NCI-H2081 (cell line): ENCODE measurements at places on chromosomes 11 and 22.

DNA sequence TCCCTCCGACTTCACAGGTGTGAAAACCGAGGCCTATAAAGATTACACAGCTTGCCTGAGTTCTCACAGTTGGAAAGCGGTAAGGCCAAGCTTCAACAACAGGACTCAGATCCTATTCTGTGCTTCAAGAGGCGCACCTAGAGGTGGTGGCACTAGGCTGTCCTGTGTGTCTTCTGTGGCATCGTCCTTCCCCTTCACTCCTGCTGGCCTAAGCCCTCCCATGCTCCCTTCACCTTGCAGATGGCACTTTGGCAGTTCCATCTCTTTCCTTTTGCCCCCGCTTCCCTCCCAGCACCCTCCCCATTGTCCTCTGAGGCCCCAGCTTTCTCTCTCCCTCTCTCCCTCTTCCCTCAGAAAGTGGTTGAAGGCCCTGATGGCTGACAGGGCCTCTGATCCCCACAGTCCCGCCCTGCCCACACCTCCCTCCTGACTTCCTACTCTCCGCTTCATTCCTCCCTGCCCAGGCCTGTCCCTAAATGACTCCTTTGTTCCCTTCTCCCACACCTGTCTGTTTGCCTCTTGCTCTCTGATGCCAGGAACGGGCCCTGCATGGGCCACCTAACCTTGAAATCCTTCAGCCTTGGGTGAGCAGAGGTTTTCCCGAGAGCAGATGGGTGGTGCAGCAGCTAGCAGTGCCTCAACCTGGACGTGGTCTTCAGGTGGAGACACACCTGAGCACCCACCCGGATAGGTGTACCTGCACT, 5.8 kb downstream of the TRIM29 start:
- DNase-seq, result peak; percentile 10

DNA sequence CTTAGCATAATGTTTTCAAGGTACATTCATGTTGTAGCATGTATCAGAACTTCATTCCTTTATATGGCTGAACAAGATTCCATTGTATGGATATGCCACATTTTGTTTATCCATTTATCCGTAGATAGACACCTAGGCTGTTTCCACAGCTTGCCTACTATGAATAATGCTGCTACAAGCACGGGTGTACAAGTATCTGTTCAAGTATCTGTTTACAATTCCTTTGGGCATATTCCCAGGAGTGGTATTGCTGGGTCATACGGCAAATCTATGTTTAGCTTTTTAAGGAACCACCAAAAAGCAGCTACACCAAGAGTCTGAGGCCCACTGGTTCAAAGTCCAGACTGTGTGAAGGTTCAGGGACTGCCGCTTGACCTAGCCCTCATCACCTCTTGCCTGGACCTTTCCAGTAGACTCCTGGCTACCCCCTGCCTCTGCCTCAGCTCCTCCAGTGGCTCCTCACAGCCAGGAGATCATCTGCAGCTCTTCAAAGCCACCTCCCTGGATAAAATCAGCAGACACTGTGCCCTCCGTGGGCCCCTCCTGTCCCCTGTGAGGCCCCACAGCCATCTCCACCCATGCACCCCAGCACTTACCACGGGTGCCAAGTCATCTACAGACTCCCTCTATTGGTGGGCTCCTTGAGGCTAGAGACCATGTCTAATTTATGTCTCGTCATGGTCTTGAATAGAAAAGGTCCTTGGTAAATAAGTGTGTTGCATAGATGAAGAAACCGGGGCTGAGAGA, 160.3 kb downstream of the MN1 start:
- DNase-seq, result no peak

- no peak for DNase-seq
Measured at GRCh38 chr22:31954535-31955523, 10.5 kb downstream of the YWHAH start.

GRCh38 chr11:102709201-102709945, 3.8 kb upstream of the MMP27 start:
- DNase-seq, result no peak

DNA sequence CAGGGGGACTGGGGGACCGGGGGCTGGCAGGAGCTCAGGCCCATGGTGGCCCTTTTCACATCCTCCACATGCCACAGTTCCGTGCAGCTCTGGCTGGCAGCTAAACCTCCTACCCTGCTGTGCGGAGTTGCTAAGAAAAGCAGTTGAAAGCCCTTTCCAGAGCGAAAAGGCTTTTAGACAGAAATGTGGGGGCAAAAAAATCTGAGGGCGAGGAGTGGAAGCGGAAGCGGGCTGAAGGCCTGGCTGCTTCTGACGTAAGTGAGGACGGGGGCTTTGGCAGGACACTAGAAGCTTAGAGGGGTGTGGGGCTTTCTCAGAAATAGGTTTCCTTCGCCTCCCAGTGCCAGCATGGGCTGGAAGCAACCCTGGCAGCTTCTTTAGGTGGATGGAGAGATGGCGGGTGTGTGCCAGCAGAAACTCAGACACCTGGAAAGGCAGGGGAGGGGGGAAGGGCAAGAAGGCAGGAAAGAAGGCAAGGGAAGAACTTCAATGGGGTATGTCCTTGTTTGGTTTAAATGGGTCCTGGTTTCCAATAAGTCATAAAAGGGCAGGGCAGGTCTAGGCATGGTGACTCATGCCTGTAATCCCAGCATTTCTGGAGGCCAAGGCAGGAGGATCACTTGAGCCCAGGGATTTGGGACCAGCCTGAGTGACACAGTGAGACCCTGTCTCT, 11.2 kb upstream of the DGKZ start:
- DNase-seq, result no peak

GRCh38 chr11:65651589-65652510, 10.9 kb downstream of the RELA start:
- no peak for DNase-seq

GRCh38 chr11:121292495-121293287, at the start of gene SC5D:
Gene SC5D (plus strand): TSS chr11:121292771. CDS start chr11:121303376, 10,605 bp downstream.
- DNase-seq, result peak; percentile 97

GRCh38 chr11:71977743-71978418, 20.8 kb upstream of the IL18BP start:
- peak; percentile 59 for DNase-seq

GRCh38 chr11:83069441-83070043, 2.2 kb downstream of the RAB30 start:
- DNase-seq, result no peak

DNA sequence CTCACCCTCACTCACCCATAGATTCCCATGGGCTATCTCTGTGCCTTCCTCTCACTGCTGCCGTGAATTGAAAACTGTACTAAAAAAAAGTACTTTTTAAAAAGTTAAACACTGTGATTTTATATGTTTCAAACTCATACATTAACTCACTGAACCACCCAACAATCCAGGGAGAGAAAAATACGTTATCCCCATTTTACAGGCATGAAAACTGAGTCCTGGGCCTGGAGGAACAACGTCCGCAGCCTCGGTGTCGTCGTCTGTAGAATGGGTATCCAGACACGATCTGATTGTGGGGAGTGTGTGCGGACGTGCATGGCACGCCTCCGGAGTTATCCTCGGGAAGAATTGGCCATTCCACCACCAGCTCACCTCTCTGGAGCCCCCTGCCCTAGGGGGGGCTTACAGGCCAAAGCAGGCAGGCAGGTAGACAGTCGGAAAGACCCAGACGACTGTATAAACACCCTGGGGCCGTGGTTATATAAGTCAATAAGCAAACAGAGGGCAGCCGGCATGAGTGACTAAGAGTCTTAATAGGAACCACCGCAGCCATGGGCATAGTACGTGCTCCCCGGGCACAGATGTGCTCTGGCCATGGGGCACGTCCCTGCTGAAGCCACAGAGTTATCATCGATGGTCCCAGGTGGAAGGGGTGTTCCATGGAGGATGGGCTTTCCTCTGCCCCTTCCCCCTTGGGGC, 7.1 kb upstream of the PDGFB start:
- DNase-seq, result no peak

GRCh38 chr11:2327032-2327431, 25.2 kb downstream of the TSPAN32 start:
- no peak for DNase-seq

GRCh38 chr22:46072981-46073682, 77.2 kb upstream of the PPARA start:
- DNase-seq, result no peak

GRCh38 chr22:35436421-35436820, 36.5 kb downstream of the MCM5 start:
- DNase-seq, result no peak

DNA sequence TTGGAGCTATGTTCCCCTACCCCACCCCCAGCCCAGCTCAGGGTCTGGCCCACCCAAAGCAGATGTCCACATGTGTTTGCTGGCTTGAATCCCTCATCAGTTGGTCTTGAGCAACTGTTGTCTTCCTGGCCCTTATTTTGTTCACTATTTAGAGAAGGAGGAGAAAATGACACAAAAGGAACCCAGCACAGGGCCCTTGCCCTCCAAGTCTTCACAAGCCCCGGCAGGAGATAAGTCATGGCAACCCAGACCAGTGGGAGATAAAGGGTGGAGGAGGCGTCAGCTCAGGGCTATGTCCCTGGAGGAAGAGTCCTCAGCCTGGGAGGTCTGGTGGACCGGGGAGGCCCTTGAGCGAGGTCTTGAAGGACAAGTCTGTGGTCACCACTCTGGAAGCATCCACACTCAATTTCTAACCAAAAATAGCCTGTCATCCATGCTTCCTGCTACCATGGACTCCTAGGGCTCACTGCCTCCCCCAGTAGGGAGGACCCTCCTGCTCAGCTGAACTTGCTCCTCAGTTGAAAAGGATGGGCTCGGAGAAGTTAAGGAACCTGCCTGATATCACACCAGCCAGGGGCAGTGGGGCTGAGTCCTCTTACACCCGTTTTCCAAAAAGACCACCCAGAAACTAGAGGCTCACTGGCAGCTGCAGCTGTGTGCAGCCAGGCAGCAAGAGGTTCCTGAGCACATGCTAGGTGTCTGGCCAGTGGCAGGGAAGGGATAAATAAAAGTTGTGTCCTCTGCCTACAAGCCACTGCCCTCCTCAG, 1.8 kb upstream of the RAB3IL1 start:
- no peak for DNase-seq

GRCh38 chr11:66880496-66881450, 23.9 kb downstream of the LRFN4 start:
- peak; percentile 93 for DNase-seq

DNA sequence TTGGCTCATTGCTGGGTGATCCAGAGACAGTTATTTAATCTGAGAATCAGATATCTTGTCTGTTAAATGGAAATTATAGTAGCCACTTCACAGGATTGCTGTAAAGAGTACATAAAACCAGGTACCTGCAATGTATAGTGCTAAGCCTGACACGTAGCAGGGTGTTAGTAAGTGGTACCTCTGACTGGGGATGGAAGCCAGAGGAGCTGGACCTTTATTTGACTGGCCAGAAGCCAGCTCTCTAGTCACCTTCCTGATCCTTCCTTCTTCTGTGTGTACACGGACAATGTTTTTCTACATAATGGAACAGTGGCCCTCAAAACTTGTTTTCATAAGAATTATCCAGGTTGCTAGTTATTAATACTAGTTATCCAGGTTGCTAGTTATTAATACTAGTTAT, 25.5 kb upstream of the EHF start:
- DNase-seq, result no peak

GRCh38 chr11:78647266-78647915, 72.7 kb upstream of the NARS2 start:
- no peak for DNase-seq

- no peak for DNase-seq
Measured at GRCh38 chr11:31449040-31449439, 60.4 kb downstream of the IMMP1L start.

DNA sequence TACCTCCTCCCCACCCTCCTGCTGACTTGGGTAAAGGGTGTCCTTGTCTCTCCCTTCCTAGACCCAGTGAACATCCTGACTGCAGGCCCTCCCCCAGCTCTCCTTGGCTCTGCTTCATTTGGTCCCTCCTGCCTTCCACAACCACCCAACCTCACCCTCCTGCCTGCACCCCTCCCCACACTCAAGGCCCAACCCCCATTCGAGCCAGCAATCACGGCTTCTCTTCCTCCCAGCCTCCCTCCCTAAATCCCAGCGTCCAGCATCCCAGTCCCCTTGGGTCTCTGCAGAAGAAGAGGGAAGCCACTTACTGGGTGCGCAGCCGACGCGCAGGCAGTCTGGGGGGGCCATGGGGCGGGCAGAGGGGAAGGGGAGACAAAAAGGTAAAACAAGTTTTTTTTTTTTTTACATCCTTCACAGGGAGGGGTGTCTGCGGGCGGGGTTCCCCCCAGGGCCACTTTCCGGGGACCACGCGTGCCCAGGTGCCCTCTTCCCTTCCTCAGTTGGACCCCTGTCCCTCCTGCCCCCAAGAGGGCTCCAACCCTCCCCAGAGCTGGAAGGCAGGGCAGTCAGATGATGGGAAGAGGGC, 62.5 kb downstream of the SLC22A12 start:
- no peak for DNase-seq

- DNase-seq, result no peak
Measured at GRCh38 chr11:72832301-72833082, 18.3 kb downstream of the ATG16L2 start.

DNA sequence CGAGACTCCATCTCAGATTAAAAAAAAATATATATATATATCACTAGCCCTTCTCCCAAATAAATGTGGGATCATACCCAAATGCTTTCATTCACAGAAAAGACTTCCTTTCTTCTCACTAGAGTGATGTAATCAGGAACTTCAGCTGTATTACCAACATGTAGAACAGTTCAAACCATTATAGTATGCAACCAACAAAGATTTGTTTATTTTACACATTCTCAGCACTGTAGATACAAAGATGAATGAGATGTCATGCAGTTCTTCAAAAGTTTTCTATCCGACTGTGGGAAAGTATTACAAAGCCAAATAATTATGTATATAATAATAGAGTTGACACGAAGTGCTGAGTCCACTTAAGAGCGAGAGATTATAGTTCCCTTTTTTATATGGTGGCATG, 22.2 kb upstream of the ZNF143 start:
- no peak for DNase-seq

DNA sequence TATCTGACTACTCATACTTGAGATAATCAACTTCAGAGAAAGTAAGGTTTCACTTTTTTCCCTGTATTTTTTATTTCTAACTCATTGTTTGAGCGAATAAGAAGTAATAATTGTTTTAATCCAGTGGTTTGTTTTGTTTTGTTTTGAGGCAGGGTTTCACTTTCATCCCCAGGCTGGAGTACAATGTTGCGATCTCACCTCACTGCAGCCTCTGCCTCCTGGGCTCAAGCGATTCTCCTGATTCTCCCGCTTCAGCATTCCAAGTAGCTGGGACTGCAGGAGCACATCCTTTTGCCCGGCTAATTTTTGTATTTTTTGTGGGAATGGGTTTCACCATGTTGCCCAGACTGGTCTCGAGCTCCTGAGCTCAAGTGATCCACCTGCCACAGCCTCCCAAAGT, 8.6 kb downstream of the GTF2H1 start:
- no peak for DNase-seq

DNA sequence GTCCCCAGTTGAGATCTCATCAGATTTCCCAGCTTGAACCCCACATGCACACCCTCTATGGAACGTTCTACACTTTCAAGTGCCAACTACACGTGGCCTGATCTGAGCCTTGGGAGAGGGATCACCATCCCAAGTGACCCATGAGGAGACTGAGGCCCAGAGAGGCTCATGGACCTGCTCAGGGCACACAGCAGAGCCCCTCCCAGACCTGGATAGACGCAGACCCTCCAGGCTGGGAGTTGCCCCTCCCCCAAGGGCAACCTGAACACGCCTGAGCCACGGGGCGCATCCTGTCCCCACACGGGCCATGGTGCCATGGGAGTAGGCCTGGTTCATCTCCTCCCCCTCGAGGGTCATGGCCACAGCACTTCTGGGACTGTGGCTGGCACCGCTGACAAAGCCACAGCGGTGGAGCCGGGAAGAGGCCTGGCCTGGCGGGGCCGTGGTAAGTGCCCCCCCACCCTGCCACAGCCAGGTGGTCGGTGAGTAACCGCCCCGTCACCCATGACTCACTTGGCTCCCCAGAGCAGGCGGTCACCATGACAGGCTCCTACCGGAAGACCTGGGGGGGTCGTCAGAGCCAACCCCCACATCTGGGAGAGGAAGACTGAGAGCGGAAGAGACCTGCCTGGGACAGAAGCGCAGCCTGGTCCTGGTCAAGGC, 8.1 kb downstream of the WNT7B start:
- no peak for DNase-seq
